NCI-H524 treated with DMSO at 0.1 percent for 48 hours (cell line): ENCODE measurements at places on chromosomes 4 and X.

- DNase-seq: no peak
These were observed 17.6 kb downstream of the ENPEP start for GRCh38 chr4:110493520-110493919.

DNA sequence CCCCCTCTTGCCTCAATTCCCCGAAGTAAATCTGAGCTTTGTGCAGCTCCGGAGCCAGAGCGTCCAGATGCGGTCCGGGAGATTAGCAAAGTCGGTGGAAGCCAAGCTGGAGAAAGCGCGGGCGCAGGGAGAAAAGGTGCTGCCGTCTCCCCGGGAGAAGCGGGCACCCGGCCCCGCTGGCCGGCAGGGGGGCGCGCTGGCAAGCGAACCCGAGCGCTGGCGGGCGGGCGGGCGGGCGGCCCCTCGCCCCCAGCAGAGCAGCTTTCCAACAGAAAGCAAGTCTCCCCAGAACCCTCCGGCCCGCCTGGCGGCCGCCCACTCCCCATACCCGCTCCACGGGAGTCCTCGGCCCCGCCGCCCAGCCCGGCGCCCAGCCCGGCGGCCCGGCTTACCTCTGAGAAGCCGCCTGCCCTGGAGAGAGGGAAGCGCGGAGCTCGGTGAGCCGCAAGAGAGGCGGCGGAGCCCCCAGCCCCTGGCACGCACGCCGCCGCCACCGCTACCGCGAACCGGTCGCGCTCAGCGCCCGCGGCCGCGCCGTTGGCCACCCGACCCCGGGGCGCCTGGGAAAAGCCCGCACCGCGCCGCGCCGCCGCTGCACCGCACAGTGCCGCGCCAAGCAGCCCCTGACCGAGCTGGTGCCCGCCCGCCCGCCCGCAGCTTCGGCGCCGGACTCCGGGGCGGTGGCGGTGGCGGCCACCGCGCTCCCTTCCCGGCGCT, 529 bp upstream of the CITED1 start:
- DNase-seq: no peak

GRCh38 chrX:39755143-39756032, 342.4 kb downstream of the BCOR start:
- no peak for DNase-seq

GRCh38 chr4:24657768-24658617, 73.6 kb upstream of the DHX15 start:
- no peak for DNase-seq

- no peak for DNase-seq
These were observed 374.9 kb upstream of the AADAT start for GRCh38 chr4:170464614-170465197.

DNA sequence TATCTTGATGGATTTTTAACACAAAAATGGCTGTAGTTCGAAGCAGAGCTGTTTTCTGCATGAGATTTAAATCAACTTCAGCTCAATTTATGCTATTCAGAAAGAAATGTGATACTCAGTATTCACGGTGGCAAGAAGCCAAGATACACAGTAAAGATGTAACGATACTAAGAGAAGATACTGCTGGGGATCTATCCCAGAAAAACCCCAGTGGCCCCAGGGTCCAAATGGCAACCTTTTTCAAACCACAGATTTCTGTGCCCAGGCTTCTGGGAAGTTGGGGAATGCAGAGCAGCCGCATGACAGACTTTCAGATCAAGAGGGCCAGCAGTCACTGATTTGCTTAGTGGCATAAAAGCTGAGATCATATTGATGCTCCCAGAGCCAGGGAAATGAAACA, 353.9 kb downstream of the AFF2 start:
- DNase-seq: peak; percentile 30

DNA sequence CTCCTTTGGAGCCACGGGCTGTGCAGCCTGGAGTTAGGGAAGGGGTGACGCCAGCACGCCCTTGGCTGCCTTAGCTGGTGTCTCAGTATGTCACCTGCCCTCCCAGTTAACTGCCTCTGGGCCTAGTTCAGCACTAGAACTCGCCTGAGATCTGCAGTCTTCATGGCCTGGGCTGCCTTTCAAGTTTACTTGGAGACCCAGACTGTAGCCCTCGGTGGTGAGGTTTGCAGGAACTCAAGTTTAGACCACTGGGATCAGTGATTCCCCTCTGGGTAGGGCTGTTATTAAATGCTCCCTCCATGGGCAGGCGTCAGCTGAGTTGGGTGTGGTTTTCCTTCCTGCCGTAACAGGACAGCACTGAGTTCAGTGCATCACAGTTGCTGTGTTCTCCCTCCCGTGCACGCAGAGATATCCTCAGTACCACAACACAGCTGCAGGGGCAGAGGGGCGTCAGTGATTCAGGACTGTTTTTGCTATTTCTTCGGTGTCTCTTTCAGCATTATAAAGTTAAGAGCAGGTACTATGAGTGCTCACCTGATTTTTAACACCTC, 30.5 kb downstream of the PLAC8 start:
- no peak for DNase-seq

GRCh38 chr4:138507522-138507921, 265.4 kb upstream of the SLC7A11 start:
- no peak for DNase-seq

DNA sequence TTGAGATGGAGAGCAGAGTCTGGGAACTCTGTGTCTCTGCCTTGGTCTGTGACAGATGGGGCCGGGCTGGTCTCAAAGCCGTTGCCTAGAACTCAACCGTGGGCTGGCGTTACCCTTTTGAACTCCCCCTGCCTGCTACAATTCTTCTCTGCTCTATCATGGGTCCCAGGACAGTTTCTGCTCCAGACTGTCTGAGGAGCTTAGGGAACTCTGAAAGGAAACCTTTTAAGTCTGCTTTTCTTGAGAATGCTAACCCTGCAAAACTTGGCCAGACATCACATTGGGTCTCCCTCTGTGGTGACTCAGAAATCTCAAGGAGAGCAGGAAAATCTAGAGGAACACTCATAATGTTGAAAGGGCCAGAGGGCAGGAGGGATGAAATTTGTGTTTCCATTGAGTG, 240.6 kb downstream of the CBR4 start:
- no peak for DNase-seq

DNA sequence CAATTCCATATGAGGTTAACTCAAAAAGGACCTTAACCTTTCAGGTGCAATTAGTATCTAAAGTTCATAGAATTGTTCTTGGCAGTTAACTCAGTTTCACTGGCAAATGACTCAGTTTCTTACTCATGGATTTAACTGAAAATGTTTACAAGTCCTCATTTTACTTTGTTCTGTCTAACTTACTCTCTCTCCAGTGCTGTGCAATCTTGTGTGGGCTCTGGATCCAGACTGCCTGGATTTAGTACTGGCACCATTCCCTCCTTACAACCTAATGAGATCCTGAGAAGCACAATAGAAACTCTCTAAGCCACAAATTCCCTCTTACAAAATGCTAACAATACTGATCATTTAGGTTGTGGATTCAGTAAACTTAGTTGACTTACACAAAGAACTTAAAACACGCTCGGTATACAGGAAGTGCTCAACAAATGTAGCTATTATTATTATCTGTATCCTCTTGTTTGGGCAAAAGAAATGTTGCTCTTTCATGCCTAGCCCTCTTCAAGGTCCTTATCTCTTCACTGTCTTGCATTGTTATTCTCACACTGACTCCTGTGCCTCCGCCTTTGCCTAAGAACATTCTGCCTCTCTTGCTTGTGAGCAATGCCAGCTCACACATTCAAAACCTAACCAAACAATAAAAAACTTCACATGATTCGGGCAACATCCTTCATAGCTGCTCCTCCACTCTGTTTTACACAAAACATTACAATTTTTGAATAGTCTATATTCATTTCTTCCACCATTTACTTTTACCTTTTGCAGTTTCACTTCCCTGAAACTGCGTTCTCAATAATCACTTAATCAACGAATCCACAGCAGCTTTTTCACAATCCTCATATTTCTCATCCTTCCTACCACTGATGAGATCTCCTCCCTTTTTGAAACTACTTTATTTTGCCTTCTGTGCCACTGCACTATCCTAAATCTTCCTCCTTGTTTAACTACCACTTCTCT, 91.8 kb downstream of the PDE5A start:
- DNase-seq: no peak

- DNase-seq: no peak
These were observed 48.9 kb downstream of the JADE3 start for GRCh38 chrX:46961097-46961496.

DNA sequence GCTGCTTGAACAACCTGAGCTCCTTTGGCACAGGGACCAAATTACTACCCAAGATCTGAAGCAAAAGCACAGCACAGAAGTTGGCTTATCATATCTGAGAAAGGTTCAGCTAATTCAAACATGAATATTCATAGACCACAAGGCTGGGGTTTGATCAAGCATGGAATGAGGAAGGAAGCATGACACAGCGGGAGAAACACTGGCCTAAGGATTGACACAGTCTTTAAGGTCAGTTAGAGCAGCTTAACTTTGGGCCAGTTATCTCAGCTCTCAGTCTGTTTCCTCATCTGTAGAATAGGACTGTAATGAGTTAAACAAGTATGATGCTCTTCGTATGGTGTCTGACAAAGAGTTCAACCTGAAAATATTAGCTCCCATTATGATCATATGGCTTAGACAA, 88.5 kb upstream of the CBR4 start:
- DNase-seq: no peak

DNA sequence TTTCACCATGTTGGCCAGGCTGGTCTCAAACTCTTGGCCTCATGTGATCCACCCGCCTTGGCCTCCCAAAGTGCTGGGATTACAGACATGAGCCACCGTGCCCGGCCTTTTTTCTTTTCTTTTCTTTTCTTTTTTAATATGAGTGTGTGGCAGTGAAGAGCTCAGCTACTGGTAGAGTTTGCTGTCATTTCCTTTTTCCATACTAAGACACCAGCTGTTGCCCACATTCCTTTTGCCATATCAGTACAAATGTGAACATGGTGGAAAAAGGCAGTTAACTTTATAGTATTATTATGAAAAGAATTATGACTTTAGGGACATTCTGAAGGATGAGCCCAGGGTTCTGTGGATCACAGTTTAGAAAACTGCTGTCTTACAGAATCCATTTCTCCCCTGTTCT, 69.8 kb downstream of the EGF start:
- DNase-seq: no peak

GRCh38 chr4:86744570-86744969, 104.6 kb downstream of the SLC10A6 start:
- DNase-seq: no peak

DNA sequence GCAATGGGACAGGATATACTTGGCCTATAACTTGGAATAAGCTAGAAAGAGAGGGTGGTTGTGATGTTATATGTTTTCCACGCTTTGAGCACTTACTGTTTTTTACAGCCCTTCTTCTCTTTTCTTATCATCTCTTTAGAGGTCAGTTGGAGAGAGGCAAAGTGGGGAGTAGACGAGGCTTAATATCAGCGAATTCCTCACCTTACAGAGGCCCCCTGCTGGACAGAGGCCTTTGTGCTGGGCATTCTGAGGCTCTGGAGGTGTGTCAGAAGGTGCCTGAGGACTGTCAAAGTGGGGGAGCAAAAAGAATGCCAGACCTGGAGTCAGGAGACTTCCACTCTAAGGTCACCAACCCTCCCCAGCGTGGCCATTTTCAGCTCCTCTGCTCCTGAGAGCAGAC, 42.5 kb downstream of the MAMLD1 start:
- DNase-seq: no peak

DNA sequence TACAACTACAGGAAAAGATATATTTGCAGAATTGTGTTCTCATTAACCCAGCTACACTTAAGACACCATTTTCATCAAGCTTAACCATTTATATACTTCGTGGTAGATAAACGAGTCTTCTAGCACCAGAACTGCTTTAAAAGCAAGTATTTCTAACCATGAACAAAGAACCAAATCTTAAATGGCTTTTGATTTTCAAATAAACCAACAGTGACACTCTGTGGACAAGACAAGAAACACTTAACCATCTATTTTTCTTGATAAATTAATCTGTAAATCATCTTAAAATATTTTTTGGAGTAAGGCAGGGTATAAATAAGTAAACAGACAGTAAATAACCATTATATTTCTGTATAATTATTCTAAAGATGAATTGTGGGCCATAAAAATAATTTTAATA, 10.2 kb downstream of the BEND2 start:
- DNase-seq: no peak

DNA sequence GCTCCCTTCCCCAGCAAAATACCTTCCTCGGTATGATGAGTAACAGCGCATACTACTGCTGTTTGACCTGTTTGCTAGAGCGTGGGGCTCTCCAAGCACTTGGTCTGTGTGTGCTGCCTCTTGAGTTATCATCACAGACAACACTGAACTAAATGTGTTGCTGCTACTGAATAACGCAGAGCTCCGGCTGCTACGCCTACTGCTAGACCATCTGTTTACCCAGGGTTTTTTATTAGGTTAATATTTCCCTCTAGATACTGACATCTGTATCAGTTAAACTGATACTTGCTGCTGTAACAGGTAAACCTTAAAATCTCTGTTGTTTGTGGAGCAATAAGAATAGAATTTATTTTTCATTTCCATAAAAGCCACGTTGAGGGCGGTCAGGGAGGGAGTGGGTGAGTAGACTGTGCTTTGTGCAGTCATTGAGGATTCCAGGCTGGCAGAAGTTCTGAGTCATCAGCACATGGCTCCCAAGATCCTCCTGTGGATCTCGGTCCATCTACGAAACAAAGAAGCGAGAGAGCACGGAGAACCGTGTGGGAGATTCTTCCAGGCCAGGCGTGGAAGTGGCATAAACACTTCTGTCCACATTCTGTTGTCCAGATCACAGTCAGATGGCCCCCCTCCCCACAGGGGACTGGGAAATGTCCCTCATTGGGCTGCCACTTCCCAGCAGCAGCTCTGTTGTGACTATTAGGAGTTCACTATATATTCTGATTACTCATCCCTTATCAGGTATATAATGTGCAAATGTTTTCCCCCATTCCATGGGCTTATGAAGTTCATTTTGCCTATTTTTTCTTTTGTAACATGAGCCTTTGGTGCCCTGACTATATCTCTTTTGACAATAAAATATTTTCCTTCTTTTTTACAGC, 14.1 kb downstream of the GRK4 start:
- peak; percentile 60 for DNase-seq

DNA sequence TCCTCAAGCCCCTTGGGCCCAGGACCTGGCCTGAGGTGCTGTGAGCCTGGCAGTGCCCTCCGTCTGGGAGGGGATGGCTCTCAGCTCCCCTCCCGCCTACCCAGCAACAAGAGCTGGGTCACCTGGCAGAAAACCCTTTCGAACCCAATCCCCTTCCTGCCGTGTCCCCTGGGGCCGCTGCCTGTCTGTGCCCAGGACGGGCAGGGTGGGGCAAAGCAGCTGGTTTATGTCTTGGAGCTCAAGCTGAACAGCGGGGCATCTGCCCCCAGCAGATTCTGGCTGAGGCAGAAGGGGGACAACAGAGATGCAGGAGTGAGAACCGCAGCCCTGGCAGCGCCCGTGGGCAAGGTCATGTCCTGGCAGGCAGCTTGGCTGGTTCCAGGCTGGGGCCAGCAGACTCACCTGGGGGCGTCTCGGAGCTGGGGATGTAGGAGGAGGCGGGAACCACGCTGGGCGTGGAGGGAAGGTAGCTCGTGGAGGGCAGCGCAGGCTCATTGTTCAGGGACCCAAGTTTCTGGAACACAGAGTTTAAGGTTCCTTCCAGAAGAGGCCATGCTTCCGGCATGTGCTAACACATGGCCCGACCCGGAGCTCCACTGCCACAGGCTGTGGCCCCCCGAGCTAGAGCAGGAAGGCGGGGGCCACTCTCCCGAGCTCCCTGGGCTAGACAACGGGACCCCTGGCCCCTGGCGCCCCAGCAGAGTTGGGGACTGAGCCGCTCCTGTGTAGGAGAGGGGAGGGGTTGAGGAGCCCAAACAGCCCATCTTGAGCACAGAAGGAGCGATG, 24.2 kb downstream of the NELFA start:
- DNase-seq: no peak

- no peak for DNase-seq
These were observed 49.0 kb upstream of the WDR17 start for GRCh38 chr4:176016601-176017000.

- DNase-seq: no peak
These were observed 135.2 kb downstream of the EPHA5 start for GRCh38 chr4:65535113-65535512.

- DNase-seq: peak; percentile 7
These were observed 39.7 kb downstream of the AFF2 start for GRCh38 chrX:148540114-148540513.
